Stimulated activated CD4-positive, alpha-beta T cell treated with anti-CD3 and anti-CD28 coated beads, Interleukin-15, amount 100 ng/mL, for 1 hour (primary cell): ENCODE measurements at places on chromosomes 12 and 14.

GRCh38 chr12:68317047-68317667, 15.0 kb downstream of the MDM1 start:
- no peak for DNase-seq

DNA sequence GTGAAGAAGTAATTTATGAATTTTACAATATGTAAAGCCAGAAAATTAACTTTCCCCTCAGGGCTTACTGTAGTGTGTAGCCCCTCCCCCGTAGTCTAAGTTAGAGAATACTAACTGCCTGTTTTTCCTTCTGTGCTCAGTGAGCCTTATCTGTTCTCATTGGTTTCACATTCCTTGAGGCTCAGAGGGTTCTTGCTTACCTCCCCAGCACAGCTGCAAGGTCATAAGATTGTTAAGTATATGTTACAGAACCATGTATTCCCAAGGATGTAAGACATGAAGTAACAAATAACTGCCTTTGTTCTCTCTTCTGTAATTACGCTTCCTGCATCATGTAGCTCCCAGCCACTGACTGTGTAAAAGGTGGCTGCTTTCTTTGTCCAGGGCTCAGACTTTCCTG, 1351.1 kb downstream of the TMEM121 start:
- DNase-seq: no peak

GRCh38 chr12:90244232-90244631, 535.6 kb upstream of the ATP2B1 start:
- DNase-seq: no peak

GRCh38 chr14:37988472-37988871, 219.2 kb upstream of the SSTR1 start:
- DNase-seq: no peak

- DNase-seq: no peak
Measured at GRCh38 chr12:65756956-65757511, 67.2 kb upstream of the HMGA2 start.

GRCh38 chr12:103965255-103965589, 450 bp upstream of the TDG start:
- DNase-seq: no peak

DNA sequence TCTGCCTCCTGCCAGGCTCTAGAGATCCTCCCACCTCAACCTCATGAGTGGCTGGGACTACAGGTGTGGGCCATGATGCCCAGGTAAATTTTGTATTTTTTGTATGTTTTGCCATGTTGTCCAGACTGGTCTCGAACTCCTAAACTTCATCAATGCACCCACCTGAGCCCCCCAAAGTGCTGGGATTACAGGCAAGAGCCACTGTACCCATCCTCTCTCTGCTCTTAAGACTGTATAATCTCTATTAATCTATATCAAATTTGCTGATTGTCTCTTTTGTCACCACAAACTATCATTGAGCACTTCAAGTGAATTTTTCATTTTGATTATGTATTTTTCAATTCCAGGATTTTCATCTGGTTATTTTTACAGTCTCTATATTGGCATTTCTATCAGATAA, 440.3 kb downstream of the NOVA1 start:
- DNase-seq: no peak

DNA sequence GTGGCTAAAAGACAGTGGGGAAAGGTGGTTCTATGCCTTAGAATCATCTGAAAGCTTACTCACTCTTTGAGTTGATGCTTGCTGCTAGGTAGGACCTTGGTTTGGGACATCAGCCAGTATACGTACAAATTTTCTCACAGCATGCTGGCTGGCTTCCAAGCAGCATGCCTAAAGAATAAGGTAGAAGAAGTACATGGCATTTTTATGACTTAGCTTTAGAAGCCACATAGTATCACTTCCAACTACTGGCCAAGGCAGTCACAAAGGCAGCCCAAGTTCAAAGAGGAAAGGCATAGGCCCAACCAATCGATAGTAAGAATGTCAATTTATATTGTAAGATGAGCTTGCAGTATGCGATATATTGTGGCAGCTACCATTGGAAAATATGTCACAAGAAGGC, 284.2 kb upstream of the CAND1 start:
- no peak for DNase-seq
